ENCODE measurements at places on chromosomes 2 and 18.
A peak's percentile ranks its signal among the peaks of the same experiment; 100 is the strongest.

DNA sequence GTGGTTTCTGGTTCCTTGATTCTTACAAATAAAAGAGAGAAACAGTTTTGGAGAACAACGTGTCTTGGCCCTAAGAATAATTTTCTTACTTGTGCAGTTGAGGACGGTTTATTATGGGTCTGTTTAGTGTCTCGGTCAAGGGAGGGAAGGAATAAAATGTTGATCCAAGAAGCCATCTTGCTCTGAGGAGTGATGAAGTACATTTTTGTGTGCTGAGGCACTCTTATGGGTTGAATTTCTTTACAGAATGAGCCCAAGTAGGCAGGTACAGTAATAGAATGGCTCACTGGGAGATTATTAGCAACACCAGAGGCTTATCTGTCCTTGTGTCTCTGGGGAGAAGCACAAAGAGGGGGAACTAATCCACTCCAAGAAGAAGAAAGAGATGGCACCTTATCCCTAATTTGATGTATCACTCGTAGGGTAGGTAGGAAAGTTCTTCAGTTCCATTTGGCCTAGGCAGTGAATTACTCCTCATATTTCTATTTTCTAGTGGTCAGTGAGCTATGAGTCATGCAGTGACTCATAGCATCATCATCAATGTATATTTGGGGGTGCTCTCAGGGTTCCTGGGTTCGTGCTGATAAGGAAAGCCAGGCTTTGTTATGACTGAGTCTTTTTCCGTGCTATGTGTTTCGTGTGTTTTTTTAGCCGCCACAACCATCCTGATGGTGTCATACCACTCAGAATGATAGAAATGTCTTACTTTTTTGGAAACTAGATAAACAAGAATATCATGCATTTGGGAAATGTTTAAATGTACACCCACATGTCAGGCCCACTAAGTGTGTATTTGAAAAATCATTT is 250.1 kb upstream of the CTAGE1 start:
- no peak for DNase-seq

DNA sequence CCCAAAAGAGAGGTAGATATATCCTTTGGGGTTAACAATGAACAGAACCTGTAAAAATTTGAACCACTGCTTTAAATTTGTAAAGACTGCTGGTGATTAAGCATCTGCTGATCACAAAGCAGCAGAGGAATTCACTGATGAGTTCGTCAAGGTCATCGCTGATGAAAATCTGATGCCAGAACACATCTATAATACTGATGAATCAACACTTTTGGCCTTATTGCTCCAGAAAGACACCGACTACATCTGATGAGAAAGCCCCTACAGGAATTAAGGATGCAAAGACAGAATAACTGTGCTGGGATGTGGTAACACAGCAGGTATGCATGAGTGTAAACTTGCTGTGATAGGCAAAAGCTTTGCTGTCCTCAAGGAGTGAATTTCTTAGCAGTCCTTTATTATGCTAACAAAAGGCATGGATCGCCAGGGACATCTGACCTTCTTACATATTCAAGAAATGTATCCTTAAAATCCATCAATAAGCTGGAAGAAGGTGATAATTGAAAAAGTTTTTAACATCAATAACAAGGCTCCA is 30.5 kb upstream of the SGPP2 start:
- DNase-seq, result peak; percentile 7

DNA sequence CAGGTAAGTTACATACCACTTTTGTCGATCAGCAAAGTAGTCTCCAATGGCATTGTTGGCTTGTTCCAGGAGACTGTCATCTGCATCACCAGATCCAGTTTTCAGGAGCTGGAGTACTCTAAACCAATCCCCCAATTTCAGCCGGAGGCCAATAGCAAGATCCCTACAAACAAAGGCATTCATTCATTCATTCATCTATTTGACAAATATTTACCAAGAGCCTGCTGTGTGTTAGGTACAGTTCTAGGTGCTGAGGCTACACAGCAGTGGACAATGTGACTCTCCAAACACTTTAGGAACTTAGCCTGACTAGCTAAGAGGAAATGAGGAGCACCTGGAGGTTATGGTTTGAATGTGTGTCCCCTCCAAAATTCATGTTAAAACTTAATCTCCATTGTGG is 34.4 kb upstream of the TTC32 start:
- no peak for DNase-seq

DNA sequence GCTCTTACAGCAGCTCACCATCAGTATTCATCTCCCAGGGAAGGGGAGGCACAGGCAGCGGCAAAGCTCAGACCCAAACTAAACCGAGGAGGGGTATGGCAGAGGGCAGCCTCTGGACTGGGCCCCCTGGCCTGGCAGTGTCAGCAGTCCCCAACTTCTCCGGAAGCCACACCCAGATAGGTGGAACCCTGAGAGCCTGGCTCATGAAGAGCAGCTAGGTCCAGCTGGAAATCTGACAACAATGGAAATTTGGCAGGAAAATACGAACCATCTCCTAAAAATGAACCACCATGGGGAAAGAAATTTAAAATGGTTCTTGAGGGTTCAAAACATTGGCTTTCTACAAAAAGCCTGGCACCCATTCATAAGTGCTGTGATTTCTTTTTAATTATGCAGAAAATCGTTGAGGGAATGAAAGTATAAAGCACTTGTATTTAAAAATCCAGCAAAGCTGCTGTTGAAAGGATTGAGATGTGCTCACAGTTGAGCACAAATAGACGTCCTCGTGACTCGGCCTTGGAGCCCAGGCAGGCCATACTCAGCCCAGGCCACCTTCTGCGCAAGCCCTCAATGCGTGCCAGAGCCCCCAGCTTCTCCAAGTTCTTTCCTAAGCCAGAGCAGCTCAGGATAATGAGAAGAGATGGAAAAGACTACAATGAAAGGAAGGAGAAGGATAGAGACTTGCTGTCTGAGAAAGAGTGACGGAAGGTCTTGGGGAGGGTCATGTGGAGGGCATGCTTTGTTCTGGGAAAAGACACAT is 93.0 kb downstream of the COL6A3 start:
- no peak for DNase-seq

DNA sequence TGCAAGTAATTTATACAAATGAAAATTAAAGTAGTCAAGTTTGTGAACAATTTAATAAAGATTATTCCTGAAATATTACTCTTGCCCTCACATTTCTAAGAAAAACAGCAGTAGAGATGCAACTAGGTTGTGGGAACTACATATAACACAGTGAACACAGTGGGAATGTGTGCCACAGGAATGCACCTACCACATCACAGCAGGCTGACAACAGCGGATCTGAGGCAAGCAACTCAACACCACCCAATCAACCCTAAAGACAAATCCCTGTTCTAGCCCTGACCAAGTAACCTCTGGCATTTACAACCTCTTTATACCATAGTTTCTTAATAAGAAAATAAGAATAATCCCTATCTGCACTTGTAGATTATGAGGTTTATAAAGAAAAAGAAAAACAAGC is 23.4 kb downstream of the MBOAT2 start:
- no peak for DNase-seq

GRCh38 chr18:10285283-10285640 is 169.2 kb upstream of the APCDD1 start:
- DNase-seq, result no peak

- DNase-seq, result no peak
Measured at GRCh38 chr18:55396979-55397378, 191.0 kb downstream of the TCF4 start.

- DNase-seq, result no peak
Measured at GRCh38 chr18:63043516-63043915, 276.1 kb downstream of the BCL2 start.

DNA sequence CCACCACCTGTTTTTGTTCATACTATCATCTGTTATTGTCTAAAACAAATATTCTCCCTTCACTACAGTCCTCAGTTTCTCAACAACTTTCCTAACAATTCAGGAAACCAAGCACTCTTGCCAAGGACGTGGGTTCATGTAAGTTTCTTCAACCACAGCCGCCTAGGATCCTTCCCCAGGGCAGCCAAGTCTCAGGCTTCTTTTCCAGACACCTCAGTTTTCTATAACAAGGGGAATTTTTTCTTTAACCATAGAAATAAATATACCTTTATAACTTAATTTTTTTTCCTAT is 39.4 kb upstream of the AGPS start:
- no peak for DNase-seq

- no peak for DNase-seq
Measured at GRCh38 chr18:42168907-42169306, 213.9 kb downstream of the PIK3C3 start.

DNA sequence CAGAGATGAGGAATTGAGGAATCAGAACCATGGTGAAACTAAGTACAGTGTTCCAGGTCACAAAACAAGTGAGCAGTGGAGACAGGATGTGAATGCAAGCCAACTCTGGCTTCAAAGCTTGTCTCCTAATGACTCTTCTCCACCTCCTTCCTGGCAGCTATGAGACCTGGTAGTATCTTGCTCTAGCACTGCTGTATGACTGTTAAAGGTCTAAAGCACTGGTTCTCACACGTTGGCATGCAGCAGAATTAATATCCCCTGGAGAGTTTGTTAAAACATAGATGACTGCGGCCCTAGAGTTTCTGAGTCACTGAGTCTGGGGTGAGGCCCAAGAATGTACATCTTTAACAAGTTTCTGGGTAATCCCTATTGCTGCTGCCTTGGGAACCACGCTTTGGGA is 63.3 kb downstream of the SUCLG1 start:
- DNase-seq, result no peak

DNA sequence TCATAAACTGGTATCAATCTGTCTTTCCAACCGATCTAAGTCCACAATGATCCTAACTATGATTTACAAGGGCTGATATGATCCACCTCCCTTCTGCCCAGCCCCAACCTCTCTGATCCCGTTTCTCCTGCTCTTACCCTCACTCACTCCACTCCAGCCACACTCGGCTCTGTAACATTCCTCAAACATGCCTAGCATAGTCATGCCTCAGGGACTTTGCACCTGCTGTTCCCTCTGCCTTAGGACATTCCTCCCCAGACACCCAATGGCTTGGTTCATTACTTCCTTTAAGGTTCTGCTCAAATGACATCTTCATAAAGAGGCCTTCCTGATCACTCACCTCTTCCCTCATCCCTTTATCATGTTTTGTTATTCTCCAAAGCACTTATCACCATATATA is 9.2 kb downstream of the DUSP11 start:
- DNase-seq, result no peak

DNA sequence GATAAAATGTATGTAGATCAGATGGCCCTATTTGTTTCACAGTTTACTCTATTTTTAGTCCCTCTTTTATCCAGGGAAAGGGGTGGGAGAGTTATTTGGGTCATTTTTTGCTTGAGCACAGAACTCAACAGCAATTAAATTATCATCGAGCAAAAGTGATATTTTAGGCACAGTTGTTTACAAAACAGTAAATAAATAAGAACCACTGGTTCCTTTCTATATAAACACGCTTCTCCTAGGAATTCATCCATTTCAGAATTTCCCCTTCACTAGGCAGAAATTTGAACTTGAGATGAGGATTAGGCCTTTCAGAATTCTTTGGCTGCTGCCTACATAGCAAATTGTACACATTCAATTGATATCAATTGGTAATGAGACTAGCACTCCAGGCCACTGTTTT is 812.4 kb downstream of the CNTNAP5 start:
- no peak for DNase-seq

- no peak for DNase-seq
Measured at GRCh38 chr2:64857581-64858471, 131.4 kb upstream of the SLC1A4 start.

DNA sequence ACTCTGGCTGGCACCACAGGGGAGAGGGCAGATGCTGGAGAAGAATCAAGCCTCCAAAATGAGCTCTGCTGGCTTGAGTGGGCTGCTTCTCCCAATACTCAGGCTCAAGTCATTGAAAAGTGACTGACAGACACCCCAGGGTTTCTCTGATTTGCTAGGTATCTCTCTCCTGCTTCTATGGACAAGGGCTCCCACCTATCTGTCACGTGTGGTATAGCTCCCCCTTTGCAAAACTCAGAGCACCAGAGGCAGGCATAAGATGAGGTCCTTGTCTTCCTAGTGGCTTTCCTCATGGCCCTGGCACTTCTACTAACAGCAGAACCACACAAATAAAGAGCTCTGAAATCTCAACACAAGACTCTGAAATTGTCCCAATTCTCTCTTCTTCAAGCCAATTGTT is 105.2 kb downstream of the GALNT14 start:
- peak; percentile 7 for DNase-seq

DNA sequence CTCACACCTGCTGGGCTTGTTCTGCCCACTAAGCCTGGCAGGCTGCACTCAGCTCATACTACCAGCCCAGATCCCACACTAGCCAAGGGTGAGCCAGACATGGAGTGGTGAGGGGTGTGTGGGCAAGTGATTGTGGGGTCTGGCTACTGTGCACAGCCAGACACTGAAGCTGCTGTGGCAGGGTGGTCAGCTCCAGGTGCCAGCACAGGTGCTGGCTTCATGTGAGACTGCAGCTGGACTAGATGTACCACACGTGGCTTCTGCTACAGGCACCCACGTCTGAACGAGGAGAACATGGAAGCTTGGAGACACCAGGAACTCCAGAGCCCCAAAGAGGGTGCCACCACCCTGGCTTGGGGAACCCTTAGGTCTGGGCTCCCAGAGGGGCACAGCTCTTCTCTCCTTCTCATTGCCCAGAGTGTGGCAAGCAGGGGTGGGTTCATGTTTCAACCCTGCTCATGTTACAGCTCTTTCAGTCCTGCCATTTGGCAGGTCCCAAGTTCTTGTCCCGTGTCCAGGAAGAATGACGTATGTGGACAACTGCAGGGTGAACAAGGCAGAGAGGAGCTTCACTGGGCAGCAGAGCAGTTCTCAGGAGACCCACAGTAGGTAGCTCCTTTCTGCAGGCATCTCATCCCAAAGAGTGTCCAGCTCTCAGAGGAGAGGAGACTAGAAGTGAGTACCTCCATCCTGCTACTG is 1624.2 kb upstream of the TMEFF2 start:
- no peak for DNase-seq

DNA sequence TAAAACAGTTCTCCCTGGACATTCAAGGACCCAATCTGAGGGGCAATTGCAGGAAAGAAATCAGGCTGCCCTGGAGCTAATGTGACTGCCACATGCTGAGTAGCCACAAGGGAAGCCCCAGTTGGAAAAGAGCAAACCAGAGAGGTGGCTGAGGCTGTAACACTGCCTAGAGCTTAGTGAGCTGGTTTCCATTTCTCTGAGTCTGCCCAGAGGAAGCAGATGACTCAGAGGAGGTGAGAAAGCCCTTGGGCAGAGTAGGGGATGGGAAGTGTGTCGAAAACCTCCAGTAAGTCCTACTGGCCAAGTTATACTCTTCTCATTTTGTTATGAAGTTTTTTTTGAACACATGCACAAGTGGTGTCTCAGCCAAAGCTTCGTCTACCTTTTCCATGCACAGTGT is 753.0 kb downstream of the CNTNAP5 start:
- no peak for DNase-seq

DNA sequence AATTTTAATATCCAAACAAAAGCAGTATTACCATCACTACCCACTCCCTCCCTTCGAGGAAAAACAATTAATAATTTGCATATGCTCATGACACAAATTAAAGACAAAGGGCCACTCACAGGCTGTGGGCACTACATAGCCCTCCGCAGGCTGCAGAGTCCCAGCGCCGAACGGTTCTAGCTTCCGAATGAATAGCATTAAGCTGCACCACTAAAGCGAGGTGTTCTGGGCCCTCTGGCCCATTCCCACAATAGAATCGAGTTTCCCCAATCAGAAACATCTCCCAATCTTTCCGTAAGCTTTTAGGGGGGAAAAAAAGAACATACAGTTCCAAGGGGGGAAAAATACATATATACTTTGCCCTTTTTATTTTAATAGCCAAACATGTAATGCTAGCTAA is 14.5 kb upstream of the SIX3 start:
- DNase-seq, result no peak
